ENCODE measurements at places on chromosomes 11 and 22.
A peak's percentile ranks its signal among the peaks of the same experiment; 100 is the strongest.

DNA sequence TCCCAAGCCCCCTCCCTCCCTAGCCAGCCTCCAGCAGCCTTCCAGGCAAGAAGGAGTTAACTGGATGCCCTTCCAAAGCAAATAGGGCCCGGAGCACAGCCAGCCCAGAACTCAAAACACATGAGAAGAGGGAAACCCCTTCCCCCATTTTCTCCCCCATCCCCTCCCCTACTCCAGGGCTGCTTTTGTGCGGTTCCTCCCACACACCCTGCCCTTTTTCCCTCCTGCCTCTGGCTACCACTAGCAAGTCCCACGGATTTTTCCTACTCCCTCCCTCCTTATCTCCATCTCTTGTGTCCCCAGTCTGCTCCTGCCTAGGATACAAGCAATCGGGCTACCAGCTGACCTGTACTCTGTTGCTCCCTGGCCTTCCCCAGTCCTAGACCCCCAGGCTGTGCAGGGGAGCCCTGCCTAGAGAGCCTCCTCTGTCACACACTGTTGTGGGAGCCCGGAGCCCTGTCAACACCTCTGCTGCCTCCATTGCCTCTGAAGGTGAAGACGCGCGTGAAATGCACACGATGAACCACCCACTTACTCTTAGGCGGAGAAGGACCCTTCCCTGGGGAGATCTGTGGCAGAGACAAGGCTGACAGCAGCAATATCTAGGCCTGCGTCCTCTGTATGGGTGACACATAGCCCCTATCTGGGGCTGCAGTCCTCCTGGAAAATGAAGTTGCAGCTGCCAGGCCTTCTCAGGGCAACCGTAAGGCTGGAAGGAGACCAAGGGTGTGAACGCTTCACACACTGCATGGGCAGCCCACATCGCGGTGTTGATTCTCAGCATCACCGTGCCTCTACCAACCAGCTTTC is 282.8 kb downstream of the MN1 start:
- no peak for DNase-seq

DNA sequence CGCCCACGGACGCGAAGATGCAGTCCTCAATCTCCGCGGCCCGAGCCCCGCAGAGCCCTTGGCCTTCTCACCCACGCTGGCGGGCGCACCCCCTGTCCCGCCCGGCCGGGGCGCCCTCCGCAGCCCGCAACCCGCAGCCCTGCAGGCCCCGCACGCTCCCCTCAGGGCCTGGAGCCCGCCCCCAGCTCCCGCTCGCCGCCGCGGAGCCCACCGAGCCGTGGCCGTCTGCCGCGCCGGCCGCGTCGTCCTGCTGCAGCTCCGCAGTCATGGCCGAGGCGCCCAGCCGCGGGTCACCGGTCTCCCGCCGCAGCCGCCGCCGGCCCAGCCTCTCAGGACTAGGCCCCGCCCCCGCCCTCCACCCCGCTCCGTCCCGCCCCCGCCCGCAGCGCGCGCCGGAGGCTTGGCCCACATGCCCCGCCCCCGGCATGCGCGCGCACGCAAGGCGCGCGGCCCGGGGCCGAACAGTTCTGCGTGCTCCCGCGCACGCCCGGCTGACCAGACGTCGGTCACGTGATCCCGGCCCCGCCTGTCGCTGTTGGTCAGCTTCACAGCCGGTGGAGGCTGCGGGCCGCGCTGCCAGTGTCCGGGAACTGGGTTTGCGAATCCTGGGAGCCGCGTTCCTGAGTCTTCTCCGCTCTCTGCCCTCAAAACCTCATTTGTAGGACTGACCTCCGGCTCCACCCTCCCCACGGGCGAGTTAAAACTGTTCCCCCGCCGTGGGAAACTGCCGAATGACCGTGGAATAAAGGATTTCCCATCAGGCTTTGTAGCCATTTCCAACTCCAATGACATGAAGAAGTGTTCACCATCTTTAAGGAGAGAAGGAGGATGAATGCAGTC is at the start of gene USP28:
USP28 (minus strand) TSS at position 339 of the 840 bp plus-strand sequence; CDS start at position 268, 71 bp downstream.
- peak; percentile 68 for DNase-seq

DNA sequence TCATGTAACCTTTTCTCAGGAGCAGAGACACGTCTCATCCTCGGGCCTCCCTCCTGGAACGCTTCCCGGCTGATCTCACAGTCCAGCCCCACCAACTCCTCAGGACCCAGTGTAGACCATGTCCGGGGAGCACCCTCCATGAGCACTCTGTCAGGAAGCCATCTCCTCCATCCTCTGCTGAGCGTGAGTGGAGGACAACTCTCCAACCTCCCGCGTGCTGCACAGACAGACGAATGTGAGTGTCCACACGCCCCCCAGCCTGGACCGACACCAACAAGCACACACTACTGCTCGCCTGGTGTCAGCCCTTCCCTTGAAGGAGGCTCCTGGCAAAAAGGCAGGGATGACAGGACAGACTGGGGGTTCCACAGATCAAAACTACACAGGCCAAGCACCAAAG is 86.6 kb downstream of the SHANK2 start:
- no peak for DNase-seq

- DNase-seq, result no peak
Measured at GRCh38 chr22:17472932-17473331, 90.4 kb upstream of the SLC25A18 start.

GRCh38 chr11:67647471-67647870 is 3.1 kb downstream of the ACY3 start:
- DNase-seq, result no peak

DNA sequence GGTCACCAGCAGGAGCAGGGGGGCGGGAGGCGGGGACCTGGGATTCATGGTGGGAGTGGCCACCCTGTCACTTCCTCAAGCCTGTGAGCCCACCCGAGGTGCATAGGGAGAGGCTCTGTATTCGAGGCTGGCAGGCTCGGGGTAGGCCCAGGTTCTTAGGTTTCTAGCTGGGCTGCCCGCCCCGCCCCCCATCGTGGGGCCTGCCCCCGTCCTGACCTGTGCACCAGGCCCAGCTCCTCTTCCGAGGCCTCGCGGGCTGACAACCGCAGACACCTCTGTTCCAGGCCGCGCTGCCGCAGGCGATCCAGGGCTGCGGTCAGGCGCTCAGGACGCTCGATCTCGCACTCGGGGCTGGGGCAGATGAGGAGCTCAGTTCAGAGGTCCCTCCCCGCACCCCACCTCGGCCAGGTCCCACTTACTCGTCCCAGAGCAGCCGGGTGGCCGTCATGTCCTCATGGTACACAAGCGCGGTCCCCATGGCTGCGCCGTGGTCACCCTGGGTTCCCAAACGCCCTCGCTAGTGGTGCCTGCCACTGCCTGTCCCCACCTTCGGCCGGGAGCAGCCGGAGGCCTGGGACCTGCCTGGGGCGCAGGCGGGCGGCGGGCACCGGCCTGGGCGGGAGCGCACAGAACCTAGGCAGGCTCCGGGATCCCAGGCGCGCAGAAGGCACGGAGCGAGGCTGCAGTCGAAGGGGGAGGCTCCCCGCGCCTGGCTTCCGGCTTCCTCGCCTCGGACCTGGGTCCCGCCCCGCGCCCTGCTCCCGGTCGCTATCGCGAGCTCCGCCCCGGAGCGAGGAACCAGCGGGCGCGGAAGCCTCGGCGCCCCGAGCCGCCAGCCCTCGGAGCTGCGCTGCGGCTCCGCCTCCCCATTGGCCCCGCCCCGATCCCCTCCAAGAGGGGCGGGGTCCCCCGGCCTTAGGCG is at the start of gene HDAC10:
HDAC10 (minus strand) TSS at position 711 of the 922 bp plus-strand sequence; CDS start at position 478, 233 bp downstream.
- peak; percentile 81 for DNase-seq

DNA sequence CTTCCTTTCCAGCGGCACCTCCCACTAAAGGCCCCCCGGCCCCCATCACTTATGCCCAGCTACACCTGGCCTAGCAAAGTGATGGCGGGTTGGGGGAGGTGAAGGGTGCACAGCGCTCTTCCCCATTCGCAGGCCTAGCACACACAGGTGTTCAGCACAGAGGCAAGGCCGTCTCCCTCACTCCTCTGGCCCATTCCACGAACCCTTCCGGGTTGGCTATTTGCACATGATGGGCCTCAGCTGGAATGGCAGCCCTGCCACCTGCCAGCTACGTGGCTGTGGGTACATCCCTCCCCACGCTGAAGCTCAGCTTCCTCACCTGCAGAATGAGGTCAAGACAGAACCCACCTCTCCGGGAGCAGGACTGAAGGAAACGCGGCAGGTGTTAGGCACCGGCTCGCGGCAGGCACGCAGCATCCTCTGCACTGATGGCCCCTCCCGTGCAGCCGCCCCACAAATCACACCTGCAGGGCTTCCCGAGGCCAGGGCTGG is 4.8 kb downstream of the KIAA0930 start:
- DNase-seq, result no peak

- no peak for DNase-seq
Measured at GRCh38 chr11:31328697-31329096, 40.8 kb downstream of the DCDC1 start.

- no peak for DNase-seq
Measured at GRCh38 chr11:123698546-123699127, 42.8 kb downstream of the ZNF202 start.

DNA sequence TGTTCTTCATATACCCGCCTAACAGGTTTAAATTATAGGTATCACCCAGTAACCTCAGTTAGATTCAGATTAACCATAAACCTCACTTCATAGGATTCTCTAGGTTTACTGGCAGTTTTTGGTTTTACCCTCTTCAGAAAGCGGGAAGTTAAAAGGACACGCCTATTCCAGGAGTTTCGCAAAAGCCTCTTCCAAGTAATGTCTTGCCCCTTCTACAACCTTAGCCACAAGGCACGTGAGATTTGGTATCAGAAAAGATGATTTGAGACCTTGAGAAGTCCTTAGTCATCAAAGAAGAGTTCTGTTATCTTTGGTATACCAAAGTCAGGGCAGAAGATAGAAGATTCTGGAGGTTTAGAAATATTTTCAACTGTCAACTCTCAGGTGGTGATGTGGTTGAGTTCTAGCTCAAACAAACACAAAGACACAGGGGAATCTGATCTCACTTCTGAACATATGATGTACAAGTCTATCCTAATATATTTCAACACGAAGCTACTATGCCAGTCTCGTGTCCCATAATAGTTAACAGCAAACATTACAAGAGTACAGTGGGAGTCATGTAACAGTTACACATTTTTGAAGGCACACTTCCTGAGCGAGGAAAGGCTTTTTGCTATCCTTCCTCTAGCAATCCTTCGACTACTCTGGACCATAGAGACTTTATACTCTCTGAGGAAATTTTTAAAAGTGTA is 103.5 kb downstream of the USP35 start:
- peak; percentile 70 for DNase-seq

DNA sequence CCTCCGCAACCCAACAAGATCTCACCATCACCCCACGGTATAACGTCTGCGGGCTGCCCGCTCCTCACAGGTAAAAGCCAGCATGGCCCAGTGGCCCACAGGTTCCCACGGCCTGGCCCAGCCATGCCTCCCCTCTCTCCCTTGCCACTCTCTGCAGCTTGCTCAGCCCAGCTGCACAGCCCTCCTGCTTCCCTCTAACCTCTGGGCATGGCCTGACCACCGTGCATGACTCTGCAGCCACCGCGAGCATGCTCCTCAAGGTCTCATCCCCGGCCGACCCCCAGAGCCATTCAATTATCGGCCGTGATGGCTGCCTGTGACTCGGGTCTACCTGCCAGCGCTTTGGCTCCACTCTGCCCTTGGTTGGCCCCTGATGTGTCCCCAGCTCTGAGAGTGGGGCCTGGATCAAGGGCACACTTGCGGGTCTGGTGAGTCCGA is 185.5 kb downstream of the CTTN start:
- DNase-seq, result no peak

GRCh38 chr11:126357055-126357962 is 1.8 kb downstream of the ST3GAL4 start:
- no peak for DNase-seq

DNA sequence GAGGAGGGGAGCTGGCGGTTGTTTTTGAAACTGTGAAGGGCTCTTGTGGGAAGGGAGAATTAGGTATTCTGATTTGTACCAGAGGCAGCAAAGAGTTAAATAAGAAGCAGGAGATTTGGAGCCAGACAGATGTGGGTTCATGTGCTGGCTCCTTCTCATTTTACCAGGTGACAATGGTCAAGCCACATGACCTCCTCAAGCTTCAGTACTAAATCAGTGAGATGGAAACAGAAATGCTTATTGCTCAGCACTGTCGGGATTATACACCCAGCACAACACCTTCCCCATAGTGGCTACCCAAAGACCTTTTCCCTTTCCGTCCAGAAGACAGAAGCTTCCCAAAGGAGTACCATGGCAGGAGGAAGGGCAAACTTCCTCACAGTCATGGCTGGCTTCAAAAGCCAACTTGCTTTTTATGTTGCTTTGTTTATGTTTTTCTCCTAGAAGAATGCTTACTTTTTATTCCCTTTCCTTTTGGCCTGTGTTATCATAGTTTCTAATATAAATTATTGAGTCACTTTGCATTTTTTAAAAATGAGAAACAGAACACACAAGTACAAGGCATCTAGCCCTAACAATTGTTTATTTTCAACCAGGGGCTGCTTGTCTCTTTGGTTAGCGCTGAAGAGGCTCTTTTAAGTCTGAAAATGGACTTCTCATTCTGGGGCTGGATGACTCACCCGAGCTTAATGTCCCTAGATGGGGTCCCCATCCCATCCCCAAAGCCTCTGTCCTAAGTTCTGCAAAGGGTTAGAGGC is 181.5 kb upstream of the ZBED5 start:
- DNase-seq, result no peak

DNA sequence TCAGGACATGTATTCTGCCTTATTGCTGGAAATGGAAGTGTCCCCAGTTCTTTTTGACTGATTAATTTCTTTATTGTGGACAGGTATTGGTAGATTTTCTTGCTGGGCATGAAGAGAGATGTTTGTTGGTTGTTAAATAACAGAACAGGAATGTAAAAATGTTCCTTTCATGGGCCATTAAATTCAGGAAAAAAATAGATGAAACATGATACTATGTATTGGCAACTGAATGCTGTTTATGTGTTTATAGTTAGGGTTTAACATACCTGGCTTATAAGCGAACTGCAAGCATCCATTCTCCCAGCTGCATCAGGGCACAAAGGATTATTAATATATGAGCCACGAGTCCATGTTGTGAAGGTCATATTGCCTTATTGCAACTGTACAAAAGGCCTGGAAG is 368.5 kb downstream of the NELL1 start:
- no peak for DNase-seq

DNA sequence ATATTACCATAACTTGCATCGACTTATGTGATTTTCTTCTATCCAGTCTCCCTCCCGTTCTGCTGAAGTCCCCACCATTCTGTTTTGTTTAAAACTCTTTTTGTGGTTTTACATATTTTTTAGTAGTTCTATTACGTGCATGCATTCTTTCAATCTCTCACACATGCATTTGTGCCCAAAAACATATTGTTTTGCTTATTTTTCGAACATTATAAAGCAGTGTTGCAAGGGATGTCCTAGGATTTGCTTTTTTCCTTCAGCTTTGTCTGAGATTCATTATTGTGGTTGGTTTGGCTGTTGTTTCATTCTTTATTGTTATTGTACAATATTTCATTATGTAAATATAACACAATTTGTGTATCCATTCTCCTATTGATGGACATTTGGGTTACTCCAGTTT is 235.7 kb downstream of the DYNC2H1 start:
- DNase-seq, result no peak

GRCh38 chr11:120219938-120220746 is 9.3 kb downstream of the OAF start:
- DNase-seq, result no peak
